ENCODE measurements at places on chromosomes 6 and 20. TPM values are rescaled to one million over a fixed set of nuclear protein-coding genes. Genes with fewer than 3 reads are reported as not detected.
A peak's percentile ranks its signal among the peaks of the same experiment; 100 is the strongest.

DNA sequence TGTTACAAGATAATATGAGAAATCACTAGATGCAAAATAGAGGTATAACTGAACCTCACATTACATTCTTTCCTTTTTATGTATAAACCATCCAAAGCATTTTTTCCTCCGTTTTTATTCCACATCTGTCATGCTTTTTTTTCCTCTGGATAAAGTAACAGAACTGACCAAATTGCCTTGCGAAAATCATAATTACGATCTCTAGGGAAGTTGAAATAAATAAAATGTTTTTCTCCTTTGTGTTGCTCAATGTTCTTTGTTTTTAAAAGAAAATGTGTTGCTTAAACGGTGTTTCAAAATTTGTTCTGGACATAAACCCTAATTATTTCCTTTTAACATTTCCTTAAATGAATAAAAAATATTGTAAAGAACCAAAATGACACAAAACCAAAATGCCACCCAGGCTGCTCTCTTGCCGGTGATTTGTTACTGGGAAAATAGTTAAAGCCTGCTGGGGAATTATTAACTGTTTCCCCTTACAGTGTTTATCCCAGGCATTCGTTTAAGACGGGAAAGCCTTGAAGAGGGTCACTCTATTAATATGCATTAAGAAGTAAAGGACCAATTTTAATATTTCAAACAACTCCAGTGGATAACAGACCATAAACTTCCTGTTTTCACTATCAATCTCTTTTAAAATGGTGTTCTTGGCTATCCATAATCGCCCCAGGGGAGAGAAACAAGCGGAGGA is 1.7 kb upstream of the ADGRB3 start:
- DNase-seq = no peak

DNA sequence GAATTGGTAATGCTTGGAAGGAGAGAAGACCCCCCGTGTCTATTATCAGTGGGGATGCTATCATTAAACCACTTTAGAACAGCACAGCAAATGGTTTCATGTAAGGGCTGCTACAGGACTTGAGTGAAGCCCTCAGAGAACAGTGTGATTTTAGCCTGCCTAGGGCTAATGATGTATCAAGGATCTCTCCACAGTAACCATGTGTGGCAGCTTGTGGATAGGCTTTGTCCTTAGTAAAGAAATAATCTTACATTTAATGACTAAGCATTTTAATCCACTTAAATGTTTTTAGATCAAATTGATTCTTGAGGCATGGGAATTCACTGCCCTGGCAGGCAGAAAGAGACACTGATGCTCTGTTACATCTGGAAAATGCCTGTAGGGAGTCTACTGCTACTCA is 495.1 kb downstream of the NKAIN2 start:
- DNase-seq = no peak

DNA sequence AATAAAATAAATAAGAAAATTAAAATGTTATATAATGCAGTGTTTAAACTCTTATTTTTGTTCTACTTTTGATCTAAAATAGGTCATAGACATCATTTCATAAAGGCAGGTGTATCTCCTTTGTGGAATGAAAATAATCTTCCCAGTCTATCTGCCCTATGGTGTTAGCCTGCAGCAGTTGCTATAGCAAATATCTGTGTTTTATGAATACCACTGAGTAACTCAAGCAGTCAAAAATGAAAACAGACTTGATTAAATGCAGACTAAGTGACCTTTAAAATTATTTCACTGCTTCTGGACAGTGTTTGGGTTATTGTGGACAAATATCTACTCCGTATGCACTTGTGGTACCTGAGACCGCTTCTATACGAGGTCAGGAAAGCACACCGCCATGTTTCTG is 11.8 kb downstream of the HTR1B start:
- DNase-seq = peak; percentile 30

The ALDH5A1 gene
- 0.64 TPM for total RNA-seq

The GPR63 gene
- total RNA-seq = 0.32 TPM

- DNase-seq = no peak
These were observed 31.4 kb downstream of the HIVEP2 start for GRCh38 chr6:142913511-142914047.

GRCh38 chr20:21090721-21091120 is 15.4 kb downstream of the LINC00237 start:
- DNase-seq = no peak

The SEL1L2 gene
- total RNA-seq = not detected

GRCh38 chr6:80921861-80922460 is 815.5 kb downstream of the BCKDHB start:
- DNase-seq = no peak

- peak; percentile 28 for DNase-seq
These were observed 101.1 kb downstream of the HIVEP1 start for GRCh38 chr6:12113190-12113577.

The MAS1 gene
- not detected for total RNA-seq

The SH3BGRL2 gene
- 2.6 TPM for total RNA-seq

GRCh38 chr20:37298190-37298939 is 8.9 kb downstream of the MANBAL start:
- DNase-seq = peak; percentile 72

The EFCAB8 gene
- 0.32 TPM for total RNA-seq

- no peak for DNase-seq
These were observed 58.0 kb upstream of the CD93 start for GRCh38 chr20:23143986-23144690.

DNA sequence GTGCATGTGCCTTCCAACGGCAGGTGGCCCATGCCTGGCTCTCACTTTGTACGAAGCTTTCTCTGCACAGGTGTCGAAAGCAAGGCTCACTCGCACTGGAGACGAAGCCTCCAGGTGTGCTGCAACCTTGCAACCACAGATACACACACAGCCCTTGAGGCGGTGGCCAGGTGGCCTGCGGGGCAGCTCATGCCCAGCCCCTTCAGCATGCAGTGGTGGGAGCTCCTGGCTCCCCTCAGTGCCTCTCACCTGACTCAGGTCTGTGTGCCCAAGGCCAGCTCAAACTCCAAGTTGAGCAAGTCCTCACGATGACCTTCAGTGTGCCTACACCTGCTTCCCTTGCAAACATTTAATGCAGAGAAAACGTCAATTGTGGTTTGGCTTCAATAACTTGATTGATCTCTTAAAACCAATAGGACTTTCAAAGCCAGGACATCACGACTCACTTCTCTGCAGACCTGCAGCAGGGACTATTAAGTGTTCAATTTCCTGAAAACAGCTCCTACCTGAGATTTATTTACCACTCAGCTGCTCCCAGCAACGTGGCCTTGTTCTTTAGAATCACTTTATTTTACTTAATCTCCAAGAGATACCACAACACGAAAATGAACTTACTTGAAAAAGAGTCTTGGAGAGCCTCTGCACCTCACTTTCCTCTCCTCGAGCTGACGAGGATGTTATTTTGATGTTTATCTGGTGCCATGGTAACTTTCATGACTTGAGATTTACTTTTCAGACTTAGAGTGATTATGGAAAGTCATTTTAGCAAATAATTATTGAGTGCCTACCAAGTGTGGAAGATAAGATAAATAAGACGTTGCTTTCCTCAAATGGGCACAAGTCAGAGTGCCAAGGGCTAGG is 86.3 kb downstream of the SLC22A23 start:
- DNase-seq = no peak

DNA sequence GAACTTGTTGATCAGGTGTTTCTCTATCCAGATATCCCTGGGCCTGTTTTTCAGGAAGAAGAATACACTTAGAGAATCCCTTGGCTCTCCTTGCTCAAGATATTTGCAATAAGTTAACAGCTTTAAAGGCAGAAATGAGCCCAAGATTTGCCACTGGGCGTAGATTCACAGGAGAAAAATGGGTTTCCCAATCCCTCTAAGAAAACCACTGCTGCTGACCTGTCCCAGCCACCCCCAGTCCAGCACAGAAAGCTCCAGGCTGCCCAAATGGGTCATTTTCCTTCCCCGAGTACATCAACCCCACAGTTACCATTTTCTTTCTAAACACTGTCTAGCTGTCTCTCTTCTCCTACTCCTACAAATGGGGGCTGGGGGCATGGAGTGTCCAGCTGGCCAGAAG is 67.3 kb downstream of the ANKRD60 start:
- DNase-seq = no peak

- DNase-seq = no peak
These were observed 17.2 kb downstream of the SNX9 start for GRCh38 chr6:157840261-157840660.

The SPATA25 gene
- total RNA-seq = 0.43 TPM

DNA sequence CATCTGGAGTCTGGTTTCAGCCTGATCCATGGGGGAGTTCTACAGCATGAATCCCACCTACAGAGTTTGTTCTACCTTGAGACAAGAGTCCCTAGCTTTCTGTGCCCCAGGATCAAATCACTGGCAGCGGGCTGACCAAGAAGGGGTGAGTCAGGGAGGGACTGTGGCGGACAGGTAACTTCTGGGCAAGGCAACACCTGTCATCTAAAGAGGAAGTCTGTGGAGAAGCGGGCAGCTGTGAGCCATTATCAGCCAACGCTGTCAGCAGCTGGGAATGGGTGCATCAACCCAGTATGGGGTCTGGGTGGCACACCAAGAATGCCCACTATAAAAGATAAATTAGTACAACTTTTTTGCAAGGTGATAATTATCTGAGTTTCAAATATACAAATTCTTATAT is 45.9 kb downstream of the UBE3D start:
- DNase-seq = no peak

DNA sequence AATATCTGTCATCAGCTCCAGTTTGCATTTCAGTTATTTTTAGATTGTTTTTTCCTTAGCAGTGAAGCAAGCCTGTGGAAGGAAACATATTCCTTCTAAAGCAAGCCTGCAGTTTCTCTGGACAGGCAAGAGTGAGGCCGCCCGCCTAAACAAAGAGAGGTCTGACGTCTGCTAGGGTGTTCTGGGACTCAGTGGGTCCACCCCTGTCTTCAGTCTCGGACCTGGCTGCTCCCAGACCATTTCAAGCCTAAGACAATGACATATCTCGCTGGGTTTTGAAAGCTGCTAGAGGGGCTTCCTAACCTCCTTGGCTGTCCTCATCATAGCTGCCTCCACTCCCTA is 36.8 kb upstream of the RNF24 start:
- DNase-seq = no peak

The TRIM10 gene
- not detected for total RNA-seq

DNA sequence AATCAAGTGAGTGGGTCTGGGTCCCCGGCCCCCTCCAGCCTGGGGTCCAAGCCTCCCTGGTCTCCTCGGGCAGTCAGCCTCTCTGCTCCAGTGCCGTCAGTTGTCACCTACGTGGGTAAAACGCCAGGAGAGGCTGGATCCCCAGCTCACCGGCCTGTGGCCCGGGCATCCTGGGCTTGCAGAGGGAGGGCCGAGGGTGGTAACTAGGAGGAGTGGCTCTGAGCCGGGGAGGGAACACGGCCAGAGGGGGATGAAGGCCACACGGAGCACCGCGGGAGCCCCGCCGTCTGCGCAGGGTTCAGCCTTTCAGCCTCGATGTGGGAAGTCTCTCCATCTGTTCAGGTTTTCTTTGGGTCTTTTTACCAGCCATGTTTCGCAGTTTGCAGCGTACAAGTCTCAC is 29.5 kb upstream of the BHLHE23 start:
- no peak for DNase-seq

The SLC26A8 gene
- not detected for total RNA-seq

DNA sequence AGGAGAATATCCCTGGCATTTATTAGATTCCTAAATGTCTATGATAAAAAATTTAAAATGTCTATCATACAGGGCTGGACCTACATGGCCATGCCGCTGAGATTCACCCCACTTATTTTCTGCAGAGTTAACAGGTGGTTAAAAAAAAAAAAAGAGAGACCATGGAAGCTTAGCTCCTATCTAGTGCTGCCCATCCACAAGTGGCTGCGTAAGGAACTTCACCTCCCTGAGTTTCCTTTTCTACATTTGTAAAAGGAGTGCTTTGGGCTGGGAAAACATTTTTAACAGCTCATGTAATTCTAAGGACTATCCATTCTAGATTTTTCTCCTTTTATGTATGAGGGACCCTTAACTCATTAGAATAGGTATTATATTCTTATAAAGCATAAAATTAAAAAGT is 534.1 kb downstream of the MMUT start:
- no peak for DNase-seq

DNA sequence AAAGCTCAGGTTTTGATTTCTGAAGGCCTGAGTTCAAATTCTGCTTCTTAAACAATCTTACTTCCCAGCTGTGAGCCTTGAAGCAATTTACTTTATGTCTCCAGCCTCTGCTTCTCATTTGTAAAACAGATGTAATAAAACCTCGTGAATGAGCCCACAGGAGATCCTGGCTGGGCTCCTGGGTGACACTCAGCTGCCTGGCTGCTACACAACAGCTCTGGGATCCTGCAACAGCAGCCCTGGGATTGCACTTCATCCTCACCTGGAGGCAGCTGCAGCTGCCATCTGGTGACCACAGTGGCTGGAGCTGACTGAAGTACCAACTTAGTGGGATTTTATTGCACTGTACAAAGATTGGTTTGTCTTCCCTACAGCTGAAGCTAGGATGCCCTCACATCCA is 98.6 kb downstream of the NDUFAF5 start:
- no peak for DNase-seq

DNA sequence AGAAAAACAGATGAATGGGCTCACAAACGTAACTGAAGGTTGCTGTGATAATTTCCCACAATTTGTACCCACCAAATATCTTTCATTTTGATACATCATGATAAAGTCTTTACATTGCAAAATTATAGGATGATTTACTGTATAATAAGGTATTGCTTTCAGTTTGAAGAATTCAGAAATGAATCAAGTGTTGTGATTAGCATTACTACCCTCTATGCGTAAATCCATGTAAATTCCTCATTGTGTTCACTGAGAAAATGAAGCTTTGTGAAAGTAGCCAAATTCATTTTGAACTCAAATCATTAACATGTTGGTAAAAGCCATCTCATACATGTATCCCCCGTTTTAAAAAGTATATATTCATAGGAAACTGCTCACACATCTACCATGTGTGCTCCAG is 379.4 kb downstream of the ESR1 start:
- DNase-seq = no peak

The CST4 gene
- total RNA-seq = 0.32 TPM

- DNase-seq = no peak
These were observed 16.6 kb downstream of the DNAAF9 start for GRCh38 chr20:3390759-3391425.

DNA sequence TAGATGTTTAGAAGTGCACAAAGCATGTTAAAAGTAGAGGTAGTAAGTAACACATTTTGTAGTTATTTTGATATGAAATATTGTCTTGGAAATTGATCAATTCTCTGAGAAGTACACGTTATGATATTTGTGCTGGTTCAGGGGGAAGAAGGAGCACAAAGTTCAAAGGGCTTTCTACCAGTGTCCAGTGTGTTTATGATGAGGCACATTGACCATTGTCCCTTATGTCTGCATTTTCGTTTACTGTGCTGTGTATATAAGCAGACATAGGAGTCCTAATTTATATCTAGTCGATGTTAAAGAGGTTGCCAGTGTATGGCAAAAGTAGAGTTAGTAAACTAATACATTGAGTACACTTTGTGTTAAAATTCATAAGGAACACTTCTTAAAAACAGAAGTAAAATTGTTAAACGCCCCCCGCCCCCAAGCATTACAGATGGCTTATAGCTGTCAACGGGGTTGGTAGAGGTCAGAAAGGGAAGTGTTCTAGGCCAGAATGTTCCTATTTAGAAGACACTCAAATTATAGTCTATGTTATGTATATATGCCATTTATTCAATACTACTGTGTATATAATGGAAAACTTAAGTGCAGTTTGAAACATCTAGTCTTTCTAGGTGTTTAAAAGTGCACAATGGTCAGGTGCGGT is 13.3 kb upstream of the HMGN4 start:
- DNase-seq = no peak

The MAP3K5 gene
- 30.6 TPM for total RNA-seq

All from fibroblast of villous mesenchyme (primary cell).